ENCODE measurements at places on chromosomes 12 and 14. TPM values are rescaled to one million over a fixed set of nuclear protein-coding genes. Genes with fewer than 3 reads are reported as not detected.

DNA sequence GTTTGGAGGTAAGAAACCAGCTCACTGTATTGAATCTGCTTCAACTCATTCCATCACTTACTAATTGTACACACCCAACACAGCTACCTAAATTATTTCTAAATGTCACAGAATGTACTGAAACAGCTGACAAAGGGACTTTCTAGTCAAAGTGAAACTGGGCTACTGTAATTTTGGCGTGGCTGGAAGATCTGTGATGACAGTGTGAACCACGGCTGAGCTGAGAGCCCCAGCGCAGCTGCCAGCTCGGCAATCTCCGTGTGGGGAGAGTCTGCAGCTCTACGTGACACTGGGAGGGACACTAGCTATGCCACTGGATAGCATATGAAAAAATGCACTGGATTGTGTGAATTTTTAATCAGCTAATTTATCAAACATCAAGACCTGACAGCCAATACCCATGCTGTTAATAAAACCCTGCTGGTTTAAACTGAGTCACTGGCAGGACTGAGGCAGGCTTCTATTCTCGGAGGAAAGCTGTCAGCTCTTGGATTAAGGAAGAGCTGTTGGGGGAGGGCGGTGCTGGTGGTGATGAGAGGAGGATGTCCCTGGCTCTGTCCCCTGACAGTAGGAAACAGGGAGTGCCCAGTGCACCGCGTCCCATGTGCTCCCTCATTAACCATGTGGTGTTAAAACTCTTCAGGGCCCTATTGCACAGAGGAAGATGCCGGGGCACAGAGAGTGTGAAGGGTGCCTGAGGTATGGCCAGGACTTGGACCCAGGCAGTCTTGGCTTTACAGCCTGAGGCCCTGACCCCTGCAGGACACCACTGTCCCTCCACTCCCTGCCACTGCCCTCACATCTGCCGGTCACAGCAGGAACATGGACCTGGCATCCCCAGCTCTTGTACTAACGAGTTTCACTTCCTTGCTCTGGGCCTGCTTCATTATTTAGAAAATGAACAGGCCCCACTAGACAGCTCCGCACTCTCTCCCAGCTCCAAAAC is 13.3 kb downstream of the SLC15A4 start:
- H3K4me3 ChIP-seq = peak overlapping the region; percentile 45
- peaks cover 44% of the 10 kb centered on the region for H3K36me3 ChIP-seq
- DNase-seq = peak; percentile 71
- H3K27me3 ChIP-seq = no peaks in the 10 kb centered on the region
- H3K4me1 ChIP-seq = peaks cover 58% of the 10 kb centered on the region

DNA sequence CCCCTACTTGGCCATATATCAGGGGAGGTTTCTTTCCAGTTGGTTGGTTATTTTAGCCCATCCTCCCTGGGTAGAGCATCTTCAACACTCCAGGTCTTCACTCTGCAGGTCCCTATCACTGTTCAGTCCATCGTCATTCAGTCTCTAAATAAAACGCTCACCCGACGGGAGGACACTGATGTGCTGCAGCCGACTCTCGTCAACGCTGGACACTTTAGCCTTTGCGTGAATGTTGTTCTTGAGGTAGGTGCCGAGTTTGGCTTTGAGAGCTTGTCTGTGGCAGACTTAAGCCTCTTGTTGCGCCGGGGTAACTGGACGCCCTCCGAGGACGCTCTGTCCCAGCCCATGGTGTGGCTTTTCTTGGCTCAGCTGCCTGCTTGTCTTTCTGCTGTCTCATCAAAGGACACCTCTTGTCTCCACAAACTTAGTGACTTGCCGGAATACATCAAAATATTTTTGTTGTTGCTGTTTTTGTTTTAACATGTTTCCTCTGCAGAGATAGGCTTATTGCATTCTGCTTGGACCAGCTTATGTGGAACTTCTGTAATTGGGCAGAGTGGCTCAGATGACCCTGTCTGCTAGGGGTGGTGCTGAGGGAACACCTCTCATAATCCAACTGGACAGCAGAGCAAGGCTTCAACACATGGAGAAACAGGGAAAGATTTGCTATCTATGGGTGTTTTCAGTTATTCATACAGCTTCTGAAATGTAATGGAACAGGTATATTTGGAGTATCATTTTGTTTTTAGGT is 26.5 kb downstream of the TCTN1 start:
- peak overlapping the region; percentile 74 for H3K27ac ChIP-seq
- DNase-seq = peak; percentile 74
- H3K36me3 ChIP-seq = no peaks in the 10 kb centered on the region
- H3K4me3 ChIP-seq = no peak overlapping the region
- peaks cover 37% of the 10 kb centered on the region for H3K4me1 ChIP-seq

DNA sequence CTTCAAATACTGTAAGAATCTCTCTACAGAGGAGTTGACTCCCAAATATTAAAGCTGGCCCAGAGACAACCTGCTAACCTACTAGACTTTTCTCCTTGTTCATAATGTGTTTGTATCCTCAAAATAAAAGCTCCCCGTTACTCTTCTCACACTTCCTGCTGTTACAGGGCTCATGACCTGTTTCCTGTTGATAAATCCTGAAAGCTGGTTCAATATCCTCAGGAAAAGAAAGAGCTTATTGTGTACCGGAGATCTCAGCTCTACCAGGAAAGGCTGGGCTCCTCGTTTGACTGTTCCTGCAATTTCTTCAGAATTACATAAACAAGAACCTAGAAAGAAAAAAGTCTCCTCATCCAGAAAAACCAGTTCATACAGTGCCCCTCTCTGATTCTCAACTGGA is 30.8 kb downstream of the CLEC1A start:
- DNase-seq = no peak
- peaks cover 18% of the 10 kb centered on the region for H3K36me3 ChIP-seq
- no peaks in the 10 kb centered on the region for H3K27me3 ChIP-seq

- no peaks in the 10 kb centered on the region for H3K27me3 ChIP-seq
- no peak overlapping the region for H3K27ac ChIP-seq
- no peak overlapping the region for H3K4me3 ChIP-seq
- no peaks in the 10 kb centered on the region for H3K36me3 ChIP-seq
Observed at GRCh38 chr12:77754086-77754485, 76.6 kb upstream of the NAV3 start.

DNA sequence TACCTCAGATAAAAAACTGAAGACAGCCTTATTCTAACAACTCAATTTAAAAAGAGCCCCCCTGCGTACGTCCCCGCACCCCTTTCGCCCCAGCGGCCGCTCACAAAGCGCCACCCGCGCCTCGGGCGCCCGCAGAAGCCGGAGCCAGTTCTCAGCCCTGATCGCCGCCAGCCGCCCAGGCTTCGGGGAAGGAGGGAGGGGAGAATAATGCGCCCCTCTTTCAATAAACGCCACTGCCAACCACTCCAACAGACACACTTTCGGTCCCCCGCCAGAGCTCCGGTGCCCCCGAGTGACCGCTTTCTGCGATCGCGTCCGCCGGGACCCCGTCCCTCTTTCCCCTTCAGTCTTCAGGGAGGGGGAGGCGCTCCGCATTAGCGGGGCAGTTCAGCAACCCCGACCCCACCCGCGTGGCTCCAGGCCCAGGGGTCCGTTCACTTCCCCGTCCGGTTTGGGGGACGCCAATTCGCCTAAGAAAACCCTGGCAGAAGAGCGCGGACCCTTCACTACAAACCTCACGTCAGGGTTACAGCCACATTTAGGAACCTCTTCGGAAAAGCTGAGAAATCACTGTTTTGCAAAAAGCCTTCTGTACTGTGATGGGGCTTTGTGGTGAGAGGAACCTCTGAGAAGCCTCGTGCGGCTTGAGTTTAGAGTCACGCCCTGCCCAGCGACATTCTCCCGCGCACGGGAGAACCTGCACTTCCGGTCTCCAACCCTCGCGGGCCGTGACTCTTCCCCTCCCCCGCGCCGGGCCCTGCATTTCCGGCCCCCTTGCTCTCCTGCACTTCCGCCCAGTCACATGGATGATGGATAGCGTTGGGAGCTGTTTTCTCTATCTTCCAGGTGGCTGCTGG is 18.7 kb downstream of the FOXG1 start:
- no peak overlapping the region for H3K27ac ChIP-seq
- no peaks in the 10 kb centered on the region for H3K36me3 ChIP-seq
- H3K4me1 ChIP-seq = peaks cover 12% of the 10 kb centered on the region

GRCh38 chr12:126874427-126875026 is 1392.4 kb upstream of the TMEM132C start:
- H3K27ac ChIP-seq = no peak overlapping the region
- H3K27me3 ChIP-seq = no peaks in the 10 kb centered on the region
- no peaks in the 10 kb centered on the region for H3K36me3 ChIP-seq
- DNase-seq = peak; percentile 35
- H3K4me3 ChIP-seq = no peak overlapping the region
- no peaks in the 10 kb centered on the region for H3K4me1 ChIP-seq

DNA sequence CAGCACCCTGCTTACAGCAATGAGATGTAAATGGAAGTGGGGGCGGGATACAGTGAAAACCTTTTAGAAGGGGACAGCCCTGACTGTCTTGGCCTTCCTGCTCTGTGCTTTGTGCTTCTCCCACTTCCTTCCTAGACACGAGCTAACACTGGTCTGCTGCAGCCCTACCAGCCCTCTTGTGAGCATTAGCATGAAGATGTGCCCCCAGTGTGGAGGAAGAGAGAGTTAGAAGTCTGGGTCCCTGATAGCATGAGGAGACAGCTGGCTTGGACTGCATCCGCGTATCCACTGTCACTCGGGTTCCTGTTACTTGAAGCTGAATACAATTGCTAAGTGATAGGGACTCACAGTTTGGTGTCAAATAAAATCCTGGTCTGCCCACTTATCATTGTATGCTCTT is 248.1 kb upstream of the SOX5 start:
- DNase-seq = no peak
- H3K36me3 ChIP-seq = no peaks in the 10 kb centered on the region
- no peak overlapping the region for H3K27ac ChIP-seq
- H3K4me1 ChIP-seq = no peaks in the 10 kb centered on the region

DNA sequence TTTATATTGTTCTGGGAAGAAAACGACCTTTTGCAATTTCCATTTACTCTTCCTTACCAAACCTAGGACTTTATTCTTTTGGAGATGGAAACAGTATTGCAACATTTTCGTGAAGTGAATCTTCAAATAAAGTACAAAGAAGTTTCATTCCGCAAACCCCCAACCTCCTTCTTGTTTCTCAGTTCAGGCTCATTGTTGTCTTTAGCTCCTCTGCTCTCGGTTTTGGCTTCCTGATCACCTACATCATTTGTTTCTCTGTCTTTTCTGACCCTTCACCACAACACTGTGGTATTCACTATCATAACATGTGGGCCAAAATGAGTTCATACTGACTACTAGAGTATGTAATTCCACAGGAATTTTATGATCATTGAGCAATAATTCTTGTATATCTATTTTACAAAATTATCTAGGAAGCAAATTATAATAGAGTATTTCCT is 266.8 kb downstream of the ADAMTS20 start:
- no peak overlapping the region for H3K4me3 ChIP-seq
- H3K36me3 ChIP-seq = no peaks in the 10 kb centered on the region
- H3K27ac ChIP-seq = no peak overlapping the region
- H3K4me1 ChIP-seq = peaks cover 5% of the 10 kb centered on the region
- no peaks in the 10 kb centered on the region for H3K27me3 ChIP-seq

DNA sequence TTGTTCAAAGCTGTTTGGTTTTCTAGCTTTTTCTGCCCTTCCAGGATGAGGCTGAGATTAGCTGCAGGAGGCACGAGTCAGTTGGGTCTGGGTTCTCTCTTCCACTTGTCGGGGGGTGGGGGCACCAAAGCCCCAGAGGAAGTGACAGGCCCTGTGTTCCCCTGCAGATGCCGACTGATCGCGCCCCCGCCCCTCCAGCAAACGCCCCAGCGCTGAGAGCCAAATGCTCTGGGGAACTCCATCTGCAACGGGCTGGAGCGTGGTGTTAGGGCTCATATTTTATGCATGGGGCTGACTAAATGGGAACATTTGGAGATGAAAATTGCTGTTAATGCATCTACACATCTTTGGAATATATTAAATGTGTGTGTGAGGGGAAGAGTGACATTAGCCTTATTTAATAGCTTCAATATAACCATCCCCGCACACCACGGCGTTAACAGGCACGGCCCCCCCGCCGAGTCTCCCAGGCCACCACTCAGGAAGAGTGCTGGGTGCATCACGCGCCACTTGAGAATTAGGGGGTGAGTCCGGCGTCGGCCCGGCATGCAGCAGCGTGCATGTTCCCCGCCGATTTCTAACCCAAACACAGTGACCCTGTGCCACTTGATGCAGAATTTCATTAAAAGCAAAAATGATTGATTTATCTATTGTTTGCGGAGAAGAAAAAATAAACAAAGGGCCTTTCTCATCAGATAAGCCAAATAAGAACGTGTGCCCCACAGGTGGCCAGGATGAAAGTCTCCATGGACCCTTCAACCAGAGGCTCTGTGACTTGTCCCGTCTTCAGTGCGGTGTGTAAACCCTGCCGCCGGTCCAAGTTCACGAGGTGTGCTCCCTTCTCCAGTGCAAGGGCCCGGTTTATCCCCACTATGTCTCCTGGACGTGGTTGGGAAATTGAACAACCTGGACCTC is 165.0 kb upstream of the RTL1 start:
- peaks cover 54% of the 10 kb centered on the region for H3K27me3 ChIP-seq
- no peaks in the 10 kb centered on the region for H3K4me1 ChIP-seq
- H3K4me3 ChIP-seq = no peak overlapping the region
- no peaks in the 10 kb centered on the region for H3K36me3 ChIP-seq
- no peak overlapping the region for H3K27ac ChIP-seq
- no peak for DNase-seq

GRCh38 chr14:34247605-34248004 is 214.4 kb downstream of the SPTSSA start:
- no peak overlapping the region for H3K4me3 ChIP-seq
- H3K27me3 ChIP-seq = no peaks in the 10 kb centered on the region
- no peak overlapping the region for H3K27ac ChIP-seq
- DNase-seq = no peak
- H3K36me3 ChIP-seq = no peaks in the 10 kb centered on the region
- H3K4me1 ChIP-seq = peaks cover 28% of the 10 kb centered on the region

DNA sequence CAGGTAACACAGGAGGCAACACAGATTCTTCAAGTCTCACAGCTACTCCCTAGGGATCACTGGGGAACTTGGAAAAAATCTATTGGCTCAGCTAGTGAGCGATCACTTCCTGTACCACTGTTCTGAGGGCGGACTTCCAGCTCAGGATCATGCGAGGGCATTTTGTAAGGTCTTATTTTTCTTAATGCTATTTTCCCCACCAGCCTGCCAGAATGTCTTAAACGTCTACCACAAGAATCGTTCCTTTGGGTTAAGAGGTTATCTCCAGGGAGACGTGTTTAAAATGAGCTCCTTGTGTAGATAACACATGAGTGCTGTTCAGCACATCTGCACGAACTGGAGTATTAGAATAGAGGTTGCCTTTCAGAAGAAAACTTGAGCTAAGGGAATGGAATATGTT is 162.6 kb downstream of the ETNK1 start:
- no peaks in the 10 kb centered on the region for H3K4me1 ChIP-seq
- DNase-seq = no peak
- H3K36me3 ChIP-seq = no peaks in the 10 kb centered on the region

The AMN gene
- not detected for total RNA-seq

The PCED1B gene
- 0.55 TPM for total RNA-seq

The POTEG gene
- not detected for total RNA-seq

The TRAFD1 gene
- total RNA-seq = 19.8 TPM

The ABCC9 gene
- 81.8 TPM for total RNA-seq

The HOXC9 gene
- not detected for total RNA-seq
